Right forelimb (tissue), 1 donor: ENCODE measurements at places on chromosomes 5 and 9.

DNA sequence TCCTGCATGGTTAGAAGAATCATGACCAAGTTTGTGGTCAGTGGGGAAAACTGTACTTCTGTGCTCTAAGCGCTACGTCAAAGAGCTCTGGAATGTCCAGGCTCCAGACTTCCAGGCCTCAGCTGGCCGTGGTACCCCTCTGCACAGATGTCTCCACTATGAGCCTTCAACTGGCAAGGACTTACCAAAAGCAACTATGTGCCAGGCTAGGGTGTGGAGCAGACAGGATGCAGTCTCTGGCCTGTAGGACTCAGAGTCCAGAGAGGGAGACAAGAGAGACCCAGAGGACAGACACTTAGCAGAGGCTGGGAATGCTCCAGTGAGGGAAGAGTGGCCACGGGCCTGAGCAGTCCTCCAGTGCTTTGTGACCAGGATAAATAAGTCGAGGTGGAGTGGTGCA is 31.0 kb upstream of the TCF7 start:
- no peak for DNase-seq

DNA sequence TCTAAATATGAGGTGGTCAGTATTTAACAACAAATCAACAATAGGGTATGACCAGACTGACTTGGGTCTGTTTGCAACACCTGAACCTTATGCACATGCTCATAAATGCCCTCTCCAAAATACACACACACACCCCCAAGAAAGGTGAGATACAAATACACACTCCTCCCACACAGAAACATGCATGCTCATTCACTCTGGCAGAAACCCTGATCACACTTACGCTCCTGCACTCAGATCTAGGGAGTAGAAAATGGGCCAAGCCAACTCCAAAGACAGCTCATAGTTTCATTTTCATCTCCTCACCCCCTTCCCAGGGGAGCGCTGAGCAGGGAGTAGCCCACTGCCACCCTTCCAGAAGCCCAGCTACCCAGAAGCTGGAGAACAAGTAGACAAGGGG is 11.3 kb downstream of the TRIM7 start:
- no peak for DNase-seq

- DNase-seq = no peak
Observed at GRCh38 chr5:147963948-147964693, 57.8 kb upstream of the C5orf46 start.

GRCh38 chr5:133072021-133072420 is 20.2 kb downstream of the HSPA4 start:
- DNase-seq = no peak

DNA sequence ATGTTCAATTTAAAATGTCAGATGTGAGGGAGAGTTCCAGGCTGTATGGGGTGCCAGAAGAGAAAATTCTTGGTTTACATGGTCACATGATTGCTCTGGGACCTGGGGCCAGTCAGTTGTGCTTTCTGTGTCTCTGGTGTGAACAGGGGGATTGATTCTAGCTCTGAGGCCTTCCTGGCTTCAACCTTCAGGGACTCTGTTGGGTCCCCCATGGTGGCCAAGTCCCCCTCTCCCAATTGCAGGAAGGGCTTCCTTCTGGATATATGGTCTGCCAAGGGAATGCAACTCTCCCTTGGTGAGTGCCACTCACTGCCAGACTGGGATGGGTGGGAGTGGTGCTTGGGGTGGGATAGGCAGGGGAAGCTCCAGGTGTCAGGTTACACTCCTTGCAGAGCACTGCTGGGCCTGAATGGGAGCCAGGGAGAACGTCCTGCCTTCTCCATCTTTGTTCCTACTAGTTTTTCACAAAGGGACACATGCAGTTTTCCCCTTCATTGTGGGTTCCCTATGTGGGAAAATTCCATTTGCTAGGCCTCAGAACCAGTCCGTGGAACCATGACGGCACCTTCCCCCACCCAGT is 153.2 kb downstream of the MELK start:
- no peak for DNase-seq

DNA sequence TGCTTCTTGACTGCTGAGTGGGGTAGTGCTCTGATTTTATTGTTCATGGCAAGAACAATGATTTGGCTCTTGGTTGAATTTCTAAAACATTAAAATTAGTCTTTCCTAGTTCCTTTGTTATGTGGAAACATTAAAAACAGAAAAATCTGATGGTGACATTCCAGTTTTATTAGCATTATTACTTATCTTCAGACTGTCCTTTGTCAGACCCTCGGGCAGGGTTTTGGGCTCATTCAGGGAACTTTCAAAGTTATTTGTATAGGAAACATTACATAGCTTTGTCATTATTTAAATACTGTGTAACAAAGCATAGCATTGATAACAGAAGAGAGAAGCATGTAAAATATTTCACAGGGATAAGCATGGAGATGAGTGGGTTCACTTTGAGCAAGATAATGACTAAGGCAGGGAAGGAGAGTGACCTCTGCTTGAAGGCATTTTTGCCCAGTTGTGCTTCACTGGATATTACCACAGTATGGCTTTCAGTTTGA is 119.9 kb downstream of the KDM4C start:
- no peak for DNase-seq

- no peak for DNase-seq
Observed at GRCh38 chr5:167509076-167509475, 782.4 kb upstream of the WWC1 start.

DNA sequence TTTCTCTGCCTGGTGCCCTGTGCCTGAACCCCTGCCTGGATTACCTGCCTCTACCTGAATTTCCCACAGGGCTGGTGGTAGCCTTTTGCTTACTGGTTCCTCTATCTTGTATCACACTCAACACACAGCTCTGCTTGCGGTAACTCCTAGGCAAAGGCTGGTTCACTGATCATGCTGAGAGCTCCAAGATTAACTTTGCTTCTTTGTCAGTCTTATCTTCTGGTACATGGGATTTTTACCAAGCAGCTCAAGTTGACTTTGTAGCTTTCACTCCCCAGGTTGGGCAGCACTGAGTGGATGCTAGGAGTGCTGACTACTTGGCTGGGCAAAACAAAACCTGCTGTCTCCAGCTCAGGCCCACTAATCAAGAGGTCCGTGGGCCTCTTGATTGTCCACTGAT is 145.9 kb upstream of the GLRA1 start:
- DNase-seq = no peak

GRCh38 chr5:102876610-102877009 is 121.5 kb downstream of the PAM start:
- DNase-seq = no peak

- DNase-seq = no peak
Observed at GRCh38 chr5:171904886-171905285, 101.6 kb downstream of the FBXW11 start.
